ENCODE measurements at places on chromosomes 4 and X.

DNA sequence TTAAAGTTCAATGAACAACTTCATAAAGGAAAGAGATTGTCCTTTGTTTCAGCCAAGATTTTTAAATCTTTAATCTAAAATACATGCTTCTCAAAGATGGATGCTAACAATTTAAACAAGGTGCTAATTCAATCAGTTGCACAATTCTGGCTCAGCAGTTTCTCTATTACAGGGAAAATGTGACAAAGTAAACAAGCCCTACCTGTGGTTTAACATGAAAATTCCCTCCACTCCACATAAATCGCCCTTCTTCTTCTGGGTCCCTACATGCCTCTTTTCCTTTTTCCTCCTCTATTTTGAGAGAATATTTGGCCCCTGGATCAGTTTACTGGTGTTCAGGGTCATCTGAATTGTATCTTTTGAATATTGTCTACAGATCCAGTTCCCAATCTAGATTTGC is 80.6 kb downstream of the FRYL start:
- DNase-seq: no peak

DNA sequence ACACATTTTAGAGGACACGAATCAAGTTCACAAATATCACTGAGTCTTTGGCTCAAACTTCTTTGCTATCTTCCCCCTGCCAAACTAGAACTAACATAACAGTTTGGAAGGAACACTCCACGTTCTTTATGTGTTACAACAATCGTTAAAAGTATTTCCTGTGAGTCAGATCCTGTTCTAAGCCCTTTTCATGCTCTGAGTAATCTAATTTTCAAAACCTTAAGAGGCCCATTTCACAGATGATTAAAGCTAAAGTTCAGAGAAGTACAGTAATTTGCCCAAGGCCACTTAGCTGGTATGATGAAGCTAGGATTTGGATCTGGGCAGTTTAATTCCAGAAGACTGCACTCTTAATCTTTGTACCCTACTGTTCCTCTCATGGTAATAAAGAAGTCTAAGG is 854.4 kb upstream of the INTU start:
- DNase-seq: peak; percentile 88

DNA sequence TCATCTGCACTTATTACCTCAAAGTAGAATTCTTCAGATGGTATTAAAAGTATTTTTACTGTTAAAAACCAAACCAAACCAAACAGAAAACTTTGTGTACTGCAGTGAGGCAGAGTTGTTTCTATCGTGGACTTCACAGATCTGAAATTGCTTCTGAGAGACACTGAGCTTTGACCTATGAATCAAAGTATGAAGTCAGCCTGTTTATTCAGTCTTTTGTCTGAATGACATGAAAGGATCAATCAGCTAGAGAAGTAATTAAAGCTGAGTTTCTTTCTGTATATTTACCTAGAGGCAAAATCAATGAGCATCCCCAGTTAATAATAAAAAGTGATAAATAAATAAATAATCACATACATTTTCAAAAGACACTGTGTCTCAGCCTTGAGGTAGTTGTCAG is 2121.0 kb downstream of the PCDH7 start:
- no peak for DNase-seq

GRCh38 chr4:188091-188490 is 63.8 kb downstream of the ZNF718 start:
- DNase-seq: no peak

DNA sequence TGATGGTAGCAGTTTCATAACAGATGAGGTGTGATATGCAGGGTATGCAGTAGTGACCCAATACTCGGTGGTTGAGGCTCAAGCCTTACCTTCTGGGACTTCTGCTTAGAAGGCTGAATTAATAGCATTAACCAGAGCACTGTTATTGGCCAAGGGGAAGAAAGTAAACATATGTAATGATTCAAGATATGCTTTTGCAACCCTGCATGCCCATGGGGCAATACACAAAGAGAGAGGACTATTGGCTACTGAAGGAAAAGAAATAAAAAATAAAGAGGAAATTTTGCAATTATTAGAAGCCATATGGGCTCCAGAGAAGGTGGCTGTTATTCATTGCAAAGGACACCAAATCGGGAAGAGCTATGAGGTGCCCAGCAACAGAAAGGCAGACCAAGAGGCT is 8.7 kb downstream of the GAGE10 start:
- DNase-seq: no peak

- DNase-seq: no peak
Observed at GRCh38 chr4:88814043-88814617, 116.5 kb upstream of the NAP1L5 start.

DNA sequence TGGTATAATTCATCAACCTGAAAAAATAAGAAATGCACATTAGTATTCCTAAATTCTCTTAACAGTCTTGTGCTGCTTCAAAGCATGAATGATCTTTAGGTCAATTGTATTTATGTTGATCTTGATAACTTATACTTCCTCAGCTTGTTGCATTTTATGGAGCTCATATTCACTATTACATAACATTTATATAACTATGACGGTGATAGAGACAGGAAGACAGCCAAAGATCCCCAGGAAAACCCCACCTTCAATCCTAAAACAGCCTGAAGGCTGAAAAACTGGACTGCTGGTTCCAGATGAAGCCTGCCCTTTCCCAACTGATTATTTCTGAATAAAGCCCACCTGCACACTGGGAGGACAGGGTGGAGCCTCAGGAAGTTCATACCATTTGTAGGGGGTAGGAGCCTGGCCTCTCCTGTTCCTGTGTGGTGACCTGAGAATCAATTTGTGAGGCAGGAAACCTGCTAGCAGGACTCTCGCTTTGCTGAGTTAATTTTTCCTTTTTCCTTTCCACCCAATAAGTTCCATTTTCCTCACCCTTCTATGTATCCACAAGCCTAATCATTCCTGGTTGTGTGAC is 30.5 kb downstream of the MAGEC1 start:
- no peak for DNase-seq

DNA sequence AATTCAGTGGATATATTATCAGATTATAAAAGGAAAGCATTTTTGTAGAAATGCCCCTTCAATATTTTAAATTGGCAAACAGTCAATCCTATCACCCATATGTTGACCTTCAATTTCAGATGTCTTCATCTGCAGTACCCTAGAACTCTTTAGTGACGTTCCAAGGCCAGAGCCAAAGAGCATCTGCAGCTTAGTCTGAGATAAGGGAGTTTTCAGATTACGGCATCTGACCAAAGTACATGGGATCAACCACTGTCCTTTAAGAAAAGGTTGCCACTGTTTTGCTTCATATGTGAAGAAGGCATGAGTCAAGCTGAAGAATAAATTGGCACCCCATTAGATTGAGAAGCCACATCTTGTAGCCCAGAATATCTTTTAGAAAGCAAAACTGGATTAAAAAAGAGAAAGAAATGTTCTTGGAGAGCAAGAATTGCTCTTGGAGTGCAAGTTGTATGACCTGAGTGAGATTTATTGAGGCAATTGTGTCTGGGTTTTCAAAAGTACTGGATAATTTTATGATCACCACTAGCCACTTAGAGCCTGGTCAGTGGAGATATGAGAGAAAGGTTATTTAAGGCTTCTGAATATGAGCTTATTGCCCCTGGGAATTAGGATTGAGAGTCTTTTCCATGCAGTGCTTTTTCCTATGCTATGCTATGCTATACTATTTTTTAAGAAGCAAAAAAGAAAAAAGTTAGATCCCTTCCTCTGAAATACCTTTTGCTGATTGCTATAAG is 251.9 kb upstream of the NR3C2 start:
- no peak for DNase-seq

- DNase-seq: no peak
Observed at GRCh38 chrX:115521741-115522140, 39.2 kb upstream of the PLS3 start.

GRCh38 chrX:41313419-41313818 is 20.5 kb upstream of the DDX3X start:
- peak; percentile 93 for DNase-seq

GRCh38 chr4:64533159-64533558 is 123.9 kb upstream of the TECRL start:
- no peak for DNase-seq

- no peak for DNase-seq
Observed at GRCh38 chr4:102772738-102773340, 12.1 kb upstream of the MANBA start.

GRCh38 chr4:55637272-55637820 is 1.2 kb upstream of the NMU start:
- no peak for DNase-seq

DNA sequence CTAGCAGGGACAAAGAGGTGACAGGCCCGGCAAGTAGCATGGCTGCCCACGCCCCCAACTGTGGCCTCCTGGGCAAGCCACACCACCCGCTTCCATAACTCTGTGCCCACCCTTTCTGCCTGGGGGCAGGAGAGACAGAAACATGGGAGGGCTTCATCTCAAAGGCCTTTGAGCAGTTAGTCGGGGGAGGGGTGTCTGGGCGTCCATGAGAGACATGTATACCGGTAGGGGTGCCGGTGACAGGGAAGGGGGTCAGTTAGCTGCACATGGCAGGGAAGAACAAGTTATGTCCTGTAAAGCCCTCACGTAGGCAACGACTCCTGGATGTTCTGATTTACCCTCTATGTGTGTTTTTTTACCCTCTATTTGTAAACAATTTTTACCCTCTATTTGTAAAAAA is 9.3 kb downstream of the PDZD4 start:
- DNase-seq: no peak

DNA sequence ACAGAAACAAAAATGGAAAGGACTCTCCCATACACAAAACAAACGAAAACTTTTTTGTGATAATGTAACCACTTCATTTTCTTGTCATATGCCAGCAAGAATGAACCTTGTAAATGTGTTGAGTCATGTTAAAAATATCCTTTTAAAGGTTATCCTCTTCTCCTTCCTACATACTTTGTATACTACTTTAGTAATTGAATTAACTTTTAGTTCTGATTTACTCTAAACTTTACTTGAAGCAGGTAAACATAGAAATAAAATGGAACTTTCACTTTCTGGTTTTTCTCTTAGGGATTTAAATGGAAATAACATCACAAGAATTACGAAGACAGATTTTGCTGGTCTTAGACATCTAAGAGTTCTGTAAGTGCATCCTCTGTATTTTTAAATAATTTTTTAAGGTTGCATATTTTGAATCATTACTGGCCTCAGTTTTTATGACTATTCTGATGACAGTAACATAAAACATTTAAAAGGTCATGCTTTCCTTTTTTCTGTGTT is 4.7 kb downstream of the SLIT2 start:
- peak; percentile 24 for DNase-seq

DNA sequence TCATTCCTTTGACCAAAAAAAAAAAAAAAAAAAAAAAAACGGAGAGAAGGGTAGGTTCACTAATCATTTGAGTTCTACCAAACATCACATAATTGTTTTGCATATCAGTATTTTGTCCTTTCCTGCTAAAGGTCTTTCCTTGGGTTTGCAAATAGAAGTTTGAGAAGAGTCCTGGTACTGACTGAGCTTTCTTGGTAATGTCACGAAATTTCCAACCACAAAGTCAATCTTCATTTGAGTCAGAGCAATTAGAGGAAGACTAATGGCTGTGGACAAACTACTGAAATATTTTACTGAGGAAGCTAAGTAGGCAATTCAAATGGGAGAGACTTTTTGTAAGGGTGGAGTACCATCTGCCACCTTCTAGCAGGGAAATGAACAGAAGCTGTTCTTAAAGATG is 21.7 kb upstream of the CD40LG start:
- DNase-seq: no peak

GRCh38 chr4:18635531-18635930 is 614.0 kb upstream of the LCORL start:
- DNase-seq: no peak

- DNase-seq: no peak
Observed at GRCh38 chr4:174430576-174430975, 91.7 kb downstream of the HPGD start.

DNA sequence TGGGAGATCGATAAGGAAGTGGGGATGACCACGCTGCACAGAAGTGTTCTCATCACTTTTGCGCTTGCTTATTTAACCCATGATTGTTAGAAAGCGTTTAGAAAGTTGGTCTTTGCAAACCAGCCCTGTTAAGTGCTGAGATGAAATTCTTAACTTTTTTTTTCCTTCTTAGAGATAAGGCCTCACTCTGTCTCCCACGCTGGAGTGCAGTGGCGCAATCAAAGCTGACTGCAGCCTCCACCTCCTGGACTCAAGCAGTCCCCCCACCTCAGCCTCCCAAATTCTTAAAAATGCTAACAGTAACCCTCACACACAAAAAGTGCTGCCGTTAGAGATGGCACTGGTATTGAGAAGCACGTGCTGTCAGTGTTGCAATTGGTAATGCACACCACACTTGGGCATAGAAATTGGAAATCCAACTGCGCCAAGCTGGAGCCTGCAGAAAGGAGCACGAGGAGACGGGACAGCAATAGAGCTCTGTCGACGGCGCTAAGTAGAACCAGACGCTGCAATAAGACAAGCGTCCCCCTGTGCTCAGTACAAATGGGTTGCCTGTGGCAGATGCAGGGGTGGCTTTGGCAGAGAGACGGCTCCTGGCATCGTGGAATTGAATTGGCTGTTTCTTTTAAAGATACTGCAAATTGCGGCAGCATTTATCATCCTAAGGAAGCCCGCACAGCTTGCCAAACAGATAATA is 113.4 kb downstream of the TBL1X start:
- DNase-seq: no peak

GRCh38 chr4:79255793-79256192 is 70.1 kb downstream of the NAA11 start:
- no peak for DNase-seq

GRCh38 chrX:49212861-49213260 is 12.9 kb upstream of the SYP start:
- DNase-seq: no peak

- DNase-seq: peak; percentile 14
Observed at GRCh38 chrX:101287402-101287801, 3.7 kb downstream of the TAF7L start.

DNA sequence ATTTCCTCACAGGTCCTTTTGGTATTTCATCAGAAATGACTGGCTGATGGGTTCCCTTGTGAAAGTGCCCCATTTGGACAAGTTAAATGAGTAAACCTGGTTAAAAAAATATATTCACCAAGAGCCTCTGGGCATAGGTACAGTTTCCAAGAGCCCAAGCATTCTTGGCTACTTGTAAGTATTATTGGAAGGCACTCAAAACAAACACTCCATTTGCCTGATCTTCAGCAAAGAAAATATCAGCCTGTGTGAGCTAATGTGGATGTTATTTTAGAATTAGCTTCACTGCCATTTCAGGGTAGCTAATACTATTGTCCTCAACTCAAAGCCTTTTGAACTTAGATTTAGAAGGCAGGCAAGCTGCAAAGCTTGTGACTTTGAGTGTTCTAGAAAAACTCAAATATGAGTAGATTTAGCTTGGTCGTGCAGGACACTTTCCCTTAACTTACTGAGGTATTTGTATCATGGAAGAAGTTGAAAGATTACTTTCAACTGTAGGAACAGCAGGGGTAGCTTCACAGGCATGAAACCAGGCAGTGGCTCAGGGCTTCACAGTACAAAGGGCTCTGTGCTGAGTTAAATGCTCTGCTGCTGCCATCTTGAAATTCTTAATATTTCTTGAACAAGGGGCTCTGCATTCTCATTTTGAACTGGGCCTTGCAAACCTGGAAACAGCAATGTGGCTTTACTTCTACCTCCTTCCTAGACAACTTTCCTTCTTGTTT is 177.2 kb downstream of the AMELX start:
- DNase-seq: peak; percentile 94

- DNase-seq: no peak
Observed at GRCh38 chrX:69083361-69083760, 81.9 kb downstream of the PJA1 start.

Measured in fibroblast of lung (primary cell).